Right ventricle myocardium inferior (tissue), 1 donor: ENCODE measurements at places on chromosomes 4 and X.

DNA sequence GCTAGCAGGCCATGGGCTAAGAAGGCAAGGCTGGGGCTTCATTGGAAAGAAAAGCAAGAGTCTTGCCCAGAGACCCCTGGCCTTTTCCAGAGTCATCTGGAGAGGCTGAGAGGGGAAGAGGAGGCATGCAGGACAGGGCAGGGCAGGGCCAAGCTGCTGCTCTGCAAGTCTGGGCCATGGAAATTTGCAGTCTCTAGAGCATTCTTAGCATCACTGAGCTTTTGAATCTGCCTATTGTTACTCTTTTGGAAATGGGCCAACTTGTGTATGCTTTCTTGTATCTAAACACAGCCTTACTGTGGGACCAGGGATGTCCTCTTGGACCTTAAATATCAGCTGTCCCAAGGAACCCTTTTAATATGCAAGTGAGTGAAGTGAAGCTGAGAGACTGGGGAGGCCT, 560.5 kb downstream of the MID1IP1 start:
- no peak for DNase-seq

- no peak for DNase-seq
These were observed 110.8 kb downstream of the SPRY1 start for GRCh38 chr4:123507376-123507775.

DNA sequence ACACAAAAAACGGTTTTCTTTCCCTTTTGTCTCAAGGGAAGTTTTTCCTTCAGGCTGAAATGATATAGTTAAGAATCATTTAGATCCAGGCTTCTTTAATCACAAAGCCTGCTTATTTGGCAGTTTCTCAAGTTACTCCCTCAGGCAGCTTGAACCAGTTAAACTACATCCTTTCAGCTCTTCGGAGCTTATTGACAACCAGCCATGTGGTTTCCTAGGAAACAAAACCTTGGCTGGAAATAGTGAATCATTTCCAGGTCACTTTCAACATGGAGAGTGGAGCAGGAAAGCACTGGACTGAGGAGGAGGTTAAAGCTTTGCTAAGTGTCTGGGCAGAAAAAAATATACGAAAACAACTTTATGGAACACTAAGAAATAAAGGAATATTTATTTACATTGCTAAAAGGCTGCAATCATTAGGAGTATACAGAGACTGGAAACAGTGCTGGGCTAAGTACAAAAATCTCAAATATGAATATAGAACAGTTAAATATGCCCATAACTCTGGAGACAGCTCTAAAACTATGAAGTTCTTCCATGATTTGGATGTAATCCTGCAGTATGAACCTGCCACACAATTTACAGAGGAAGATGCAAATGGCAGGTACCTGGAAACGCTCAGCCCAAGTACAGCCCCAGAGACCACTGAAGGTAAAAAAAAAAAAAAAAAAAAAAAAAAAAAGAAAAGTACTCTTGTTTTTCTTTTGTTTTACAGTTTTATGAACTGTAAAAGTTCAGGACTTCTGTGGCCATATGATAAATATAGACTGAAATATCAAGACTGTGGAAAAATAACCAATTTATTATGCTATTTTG, 23.2 kb upstream of the AASDH start:
- DNase-seq: no peak

DNA sequence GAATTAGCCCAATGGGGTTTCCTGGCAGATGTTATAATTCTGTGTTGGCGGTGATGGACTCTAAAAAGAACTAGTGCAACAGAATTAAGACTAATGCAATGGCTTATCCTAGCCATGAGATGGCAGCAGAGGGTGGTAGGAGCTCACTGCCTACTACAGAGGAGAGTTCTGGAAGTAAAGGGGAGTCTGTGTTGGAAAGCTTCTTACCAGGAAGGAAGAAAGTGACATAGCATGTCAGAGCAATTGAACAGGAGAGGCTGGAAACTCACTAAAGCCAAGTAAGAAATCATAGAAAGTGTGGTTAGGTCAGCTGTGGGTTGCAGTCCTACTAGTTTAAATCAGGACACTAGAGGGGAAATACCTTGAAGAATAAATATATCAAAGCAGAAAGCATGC, 6.3 kb upstream of the TRPC5OS start:
- no peak for DNase-seq

- no peak for DNase-seq
These were observed 140.4 kb upstream of the MAD2L1 start for GRCh38 chr4:120207021-120207420.

DNA sequence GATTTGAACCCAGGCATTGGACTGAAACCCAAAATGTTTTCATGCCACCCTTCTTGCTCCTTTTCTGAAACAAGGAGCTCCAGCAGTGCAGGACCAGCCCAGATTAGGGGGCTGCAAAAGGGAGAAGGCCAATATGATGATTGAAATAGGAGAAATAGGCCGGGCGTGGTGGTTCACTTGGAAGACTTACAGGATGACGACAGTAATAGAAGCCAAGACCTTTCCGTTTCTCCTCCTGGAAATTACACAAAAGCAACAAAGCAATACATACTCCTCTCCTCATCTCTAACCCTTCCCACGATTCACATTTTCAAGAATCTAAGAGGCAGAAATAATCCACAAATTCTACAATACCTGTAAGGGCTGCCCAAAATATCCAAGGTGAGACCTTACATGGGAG, 90.8 kb downstream of the ANAPC4 start:
- no peak for DNase-seq

DNA sequence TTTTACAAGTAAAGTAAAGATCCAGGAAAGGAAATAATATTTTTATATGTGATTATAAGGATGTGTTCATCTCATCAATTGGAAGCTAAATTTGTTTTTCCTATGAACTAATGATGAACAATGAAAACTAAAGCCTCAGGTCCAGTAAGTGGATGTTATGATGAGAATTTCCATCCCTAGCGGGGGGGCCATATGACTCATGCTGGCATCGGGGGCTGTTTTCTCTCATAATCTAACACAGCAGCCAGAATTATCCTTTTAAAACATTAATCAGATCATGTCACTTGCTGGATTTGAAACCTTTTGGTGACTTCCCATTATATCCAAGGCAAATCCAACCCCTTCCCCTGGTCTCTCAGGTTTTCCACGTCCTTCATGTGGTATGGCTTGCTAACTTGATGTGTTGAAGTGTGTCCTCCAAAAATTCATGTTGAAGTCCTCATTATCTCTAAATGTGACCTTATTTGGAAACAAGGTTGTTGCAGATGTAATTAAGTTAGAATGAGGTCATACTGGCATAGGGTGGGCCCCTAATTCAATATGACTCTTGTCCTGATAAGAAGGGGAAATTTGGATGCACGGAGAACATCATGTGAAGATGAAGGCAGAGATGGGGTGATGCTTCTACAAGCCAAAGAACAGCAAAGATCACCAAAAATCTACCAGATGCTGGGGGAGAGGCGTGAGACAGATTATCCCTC, 96.8 kb downstream of the AKAP4 start:
- no peak for DNase-seq

DNA sequence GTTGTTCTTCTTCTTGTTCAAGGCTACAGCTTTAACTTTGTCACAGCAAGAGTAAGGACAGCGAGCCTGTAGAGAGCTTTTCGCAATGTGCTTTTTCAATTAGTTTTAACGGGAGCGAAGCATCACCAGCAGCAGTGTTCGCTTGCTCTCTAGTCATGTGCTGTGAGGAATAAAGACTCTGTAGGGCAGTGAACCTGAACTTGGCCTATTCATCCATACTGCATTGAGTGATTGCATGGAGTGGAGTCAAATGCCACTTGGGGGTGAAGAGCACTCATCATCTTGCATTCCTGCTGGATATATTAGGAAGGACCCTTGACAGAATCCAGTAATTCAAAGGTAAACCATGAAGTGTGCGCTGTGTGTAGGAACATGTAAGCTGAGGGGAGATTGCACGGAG, 240.0 kb downstream of the FRMPD4 start:
- no peak for DNase-seq

GRCh38 chr4:88843067-88843685, 145.5 kb upstream of the NAP1L5 start:
- no peak for DNase-seq

GRCh38 chr4:117137145-117137544, 51.8 kb upstream of the TRAM1L1 start:
- no peak for DNase-seq

DNA sequence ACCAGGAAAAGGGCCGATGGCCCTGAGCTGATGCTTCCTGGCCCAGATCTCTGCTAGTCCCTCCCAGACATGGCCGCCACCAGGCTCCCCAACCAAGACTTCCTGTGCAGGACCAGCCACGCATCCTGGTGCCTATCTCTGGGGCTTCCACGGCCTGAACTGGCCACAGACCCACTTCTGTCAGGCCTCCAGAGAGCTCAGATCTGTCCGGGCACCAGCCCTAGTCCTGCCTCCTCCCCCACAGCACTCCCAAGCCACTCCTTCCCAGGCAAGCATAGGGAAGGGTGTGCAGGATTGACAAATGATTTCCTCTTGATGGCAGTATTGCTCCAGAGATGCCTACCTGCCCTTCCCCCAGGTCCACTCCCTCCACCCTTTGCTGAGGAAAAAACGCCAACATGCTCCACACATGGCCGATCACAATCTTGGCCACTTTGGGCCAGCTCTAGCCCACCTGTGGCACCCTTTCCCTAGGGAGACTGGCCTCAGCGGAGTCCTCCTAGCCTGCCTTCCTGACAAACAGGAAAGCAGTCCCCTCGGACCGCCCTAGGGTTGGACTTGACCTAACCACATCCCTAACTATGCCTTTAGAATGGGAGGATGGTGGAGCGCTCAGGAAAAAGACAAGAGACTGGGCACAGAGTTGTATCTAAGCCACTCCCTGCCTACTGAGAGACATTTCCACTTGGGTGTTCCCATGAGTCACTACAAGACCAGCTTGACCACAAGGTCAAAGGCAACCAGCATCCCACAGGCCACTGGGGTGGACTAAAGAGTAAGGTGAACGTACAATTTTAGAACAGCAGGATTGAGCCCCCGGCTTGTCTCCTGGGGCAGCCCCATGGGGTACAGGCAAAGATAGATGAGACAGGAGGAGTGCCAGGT, 277.5 kb upstream of the AGTR2 start:
- DNase-seq: no peak

DNA sequence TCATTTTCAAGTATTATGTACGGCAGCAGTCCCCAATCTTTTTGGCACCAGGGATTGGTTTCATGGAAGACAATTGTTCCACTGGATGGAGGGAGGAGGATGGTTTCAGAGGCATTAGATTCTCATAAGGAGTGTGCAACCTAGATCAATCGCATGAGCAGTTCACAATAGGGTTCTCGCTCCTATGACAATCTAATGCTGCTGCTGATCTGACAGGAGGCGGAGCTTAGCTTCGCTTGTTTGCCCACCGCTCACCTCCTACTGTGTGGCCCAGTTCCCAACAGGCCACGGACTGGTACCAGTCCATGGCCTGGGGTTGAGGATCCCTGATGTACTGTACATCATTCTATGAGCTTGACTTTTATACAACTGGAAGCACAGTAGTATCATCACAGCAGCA, 48.4 kb downstream of the SMIM20 start:
- no peak for DNase-seq

DNA sequence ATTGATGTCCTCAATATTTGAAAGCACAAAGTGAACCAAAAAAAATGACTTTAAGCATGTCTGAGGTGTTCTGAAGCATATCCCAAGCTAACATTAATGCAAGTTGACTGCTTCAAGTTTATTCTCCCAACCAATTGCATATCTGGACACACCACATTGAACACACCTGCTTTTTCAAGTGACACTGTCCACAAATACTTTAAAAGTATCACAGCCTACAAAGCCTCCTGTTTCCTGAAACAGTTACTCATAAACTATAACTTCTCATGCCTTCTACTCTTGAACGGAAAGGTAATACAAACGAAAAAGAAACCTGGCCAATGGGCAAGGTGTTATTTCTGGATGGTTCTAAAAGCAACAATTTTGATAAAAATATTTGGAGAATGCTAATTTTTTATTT, 1.1 kb downstream of the CDKL2 start:
- DNase-seq: no peak

DNA sequence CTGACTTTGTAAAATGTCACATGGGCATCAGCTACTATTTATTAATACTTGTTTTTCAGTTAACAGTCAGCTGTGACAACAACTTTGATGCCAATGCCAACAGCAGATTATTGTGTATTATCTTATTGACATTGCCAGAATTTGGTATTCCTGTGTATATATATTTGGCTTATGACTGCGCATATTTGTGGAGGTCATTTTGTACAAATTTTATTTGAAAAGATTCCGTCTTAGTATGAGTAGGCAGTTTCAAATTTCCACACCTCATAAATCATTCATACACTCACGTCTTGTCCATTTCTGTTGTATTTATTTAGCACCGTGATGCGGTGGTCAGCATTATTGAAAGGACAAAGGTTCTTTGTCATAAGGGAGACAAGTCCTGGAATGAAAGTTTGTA, 558.2 kb upstream of the NDST4 start:
- no peak for DNase-seq

- no peak for DNase-seq
These were observed 94.2 kb downstream of the GPAT3 start for GRCh38 chr4:83629945-83630721.

DNA sequence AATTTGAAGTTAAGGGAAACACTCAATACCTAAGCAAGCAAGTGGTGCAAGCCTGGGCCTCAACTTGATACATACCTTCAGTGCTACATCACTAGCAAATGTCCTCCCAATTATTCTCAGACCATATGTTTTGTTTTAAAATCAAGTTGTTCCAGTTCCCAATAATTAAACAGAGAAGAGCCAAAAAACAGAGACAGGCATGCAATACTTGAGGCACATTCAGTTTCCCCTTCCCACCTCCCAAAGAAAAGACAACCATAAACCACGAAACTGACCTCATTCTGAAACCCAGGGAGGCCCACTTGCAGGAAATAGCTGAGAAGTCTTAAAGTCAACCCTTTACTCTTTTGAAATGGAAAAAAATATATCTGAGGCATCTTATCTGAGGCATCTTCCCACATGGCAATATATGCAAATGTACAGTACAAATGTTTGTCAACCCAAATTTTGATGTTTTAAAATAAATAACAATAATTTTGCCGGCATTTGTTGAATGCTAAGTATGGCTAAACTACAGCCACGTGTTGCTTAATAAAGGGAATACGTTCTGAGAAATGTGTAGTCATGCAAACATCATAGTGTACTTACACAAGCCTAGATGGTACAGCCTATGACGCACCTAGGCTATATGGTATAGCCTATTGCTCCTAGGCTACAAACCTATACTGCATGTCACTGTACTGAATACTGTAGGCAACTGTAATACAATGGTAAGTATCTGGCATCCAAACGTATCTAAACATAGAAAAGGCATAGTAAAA, 147.5 kb downstream of the TSPAN5 start:
- DNase-seq: no peak

DNA sequence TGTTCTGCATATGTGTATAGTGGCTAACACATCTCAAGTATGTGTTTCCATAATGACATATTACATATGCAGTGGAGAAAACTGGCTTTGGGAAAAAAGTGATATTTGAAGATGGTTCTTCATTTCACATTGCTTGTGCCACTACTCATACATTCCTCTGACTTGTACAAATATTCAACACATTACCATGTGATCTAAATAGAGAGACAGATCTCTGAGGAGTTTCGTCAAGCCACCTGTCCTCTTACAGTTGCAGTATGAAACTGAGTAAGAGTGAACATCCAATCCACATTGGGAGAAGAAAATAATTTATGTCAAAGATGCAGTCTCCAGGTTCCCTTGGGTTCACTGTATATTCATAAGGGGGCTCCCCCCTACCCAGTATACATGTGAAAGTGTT, 123.9 kb downstream of the KDR start:
- no peak for DNase-seq
